ENCODE measurements at places on chromosomes 11 and 22.

DNA sequence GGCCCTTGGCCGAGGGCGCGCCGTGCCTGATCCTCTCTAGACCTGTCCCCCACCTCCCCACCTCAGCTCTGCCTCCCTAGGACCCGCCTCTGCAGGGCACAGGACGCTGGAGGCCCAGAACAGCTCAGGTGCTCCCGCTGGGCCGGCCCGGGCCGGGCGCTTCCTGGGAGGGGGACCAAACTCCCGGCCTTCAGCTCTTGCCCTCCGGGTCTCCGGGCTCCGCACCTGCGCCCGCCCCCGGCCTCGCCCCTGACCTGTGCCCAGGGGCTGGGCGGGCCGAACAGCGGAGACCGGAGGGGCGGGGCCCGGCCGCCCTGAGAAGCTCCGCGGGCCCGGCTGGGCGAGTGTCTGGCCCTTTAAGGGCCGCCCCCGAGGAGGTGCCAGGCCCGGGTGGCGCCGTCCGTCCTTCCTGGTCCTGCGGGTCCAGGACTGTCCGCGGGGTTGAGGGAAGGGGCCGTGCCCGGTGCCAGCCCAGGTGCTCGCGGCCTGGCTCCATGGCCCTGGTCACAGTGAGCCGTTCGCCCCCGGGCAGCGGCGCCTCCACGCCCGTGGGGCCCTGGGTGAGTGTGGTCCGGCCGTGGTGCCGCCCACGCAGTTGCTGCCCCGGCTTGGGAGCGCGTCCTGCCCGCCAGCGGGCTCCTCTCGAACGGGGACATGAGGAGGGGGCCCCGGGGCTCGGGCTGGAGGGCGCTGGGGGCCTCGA, at the start of gene SSH3:
Gene SSH3 (plus strand): TSS at position 399 of the 703 bp plus-strand sequence. CDS start 96 bp downstream, at position 495.
- DNase-seq, result no peak

DNA sequence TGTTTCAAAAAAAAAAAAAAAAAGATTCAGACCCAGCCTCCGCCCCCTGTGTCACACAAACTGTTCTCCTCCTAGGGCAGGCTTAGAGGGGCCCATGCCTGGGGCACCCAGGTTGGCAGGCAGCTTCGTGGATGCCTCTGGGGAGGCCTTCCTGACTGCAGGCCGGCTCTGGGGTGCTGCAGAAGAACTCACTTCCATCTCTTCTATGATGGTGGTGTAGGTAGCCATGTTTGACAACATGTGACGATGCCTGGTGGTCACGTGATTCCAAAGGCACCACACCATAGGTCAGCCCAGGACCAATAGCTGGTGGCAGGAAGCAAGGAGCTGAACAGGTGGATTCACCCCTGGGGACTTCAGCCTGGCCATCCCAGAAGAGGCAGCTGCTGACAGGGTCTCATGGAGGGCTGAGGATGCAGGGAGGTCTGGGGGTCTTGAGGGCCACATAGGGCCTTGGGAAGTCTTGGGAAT, 24.1 kb upstream of the CELSR1 start:
- DNase-seq, result no peak

- DNase-seq, result no peak
Observed at GRCh38 chr11:58613228-58613627, 9.2 kb upstream of the CNTF start.

DNA sequence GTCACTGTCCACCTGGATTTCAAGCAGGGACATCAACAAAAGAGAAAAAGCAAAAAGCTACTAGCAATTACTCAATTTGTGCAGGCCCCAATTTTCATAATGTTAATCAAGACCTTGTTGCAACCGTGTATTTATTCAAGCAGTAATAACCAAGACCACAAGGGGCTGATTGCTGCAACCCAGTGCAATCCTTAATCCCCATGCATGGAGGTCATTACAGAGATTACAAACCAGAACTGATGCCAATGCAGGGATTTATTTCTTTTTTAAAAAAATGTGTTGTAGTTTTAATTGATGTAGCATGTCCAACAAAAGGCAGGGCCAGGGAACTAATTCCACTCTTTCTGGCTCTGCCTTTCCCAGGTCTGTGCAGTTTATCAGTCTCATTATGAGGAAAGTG, 18.4 kb downstream of the TECTA start:
- no peak for DNase-seq

DNA sequence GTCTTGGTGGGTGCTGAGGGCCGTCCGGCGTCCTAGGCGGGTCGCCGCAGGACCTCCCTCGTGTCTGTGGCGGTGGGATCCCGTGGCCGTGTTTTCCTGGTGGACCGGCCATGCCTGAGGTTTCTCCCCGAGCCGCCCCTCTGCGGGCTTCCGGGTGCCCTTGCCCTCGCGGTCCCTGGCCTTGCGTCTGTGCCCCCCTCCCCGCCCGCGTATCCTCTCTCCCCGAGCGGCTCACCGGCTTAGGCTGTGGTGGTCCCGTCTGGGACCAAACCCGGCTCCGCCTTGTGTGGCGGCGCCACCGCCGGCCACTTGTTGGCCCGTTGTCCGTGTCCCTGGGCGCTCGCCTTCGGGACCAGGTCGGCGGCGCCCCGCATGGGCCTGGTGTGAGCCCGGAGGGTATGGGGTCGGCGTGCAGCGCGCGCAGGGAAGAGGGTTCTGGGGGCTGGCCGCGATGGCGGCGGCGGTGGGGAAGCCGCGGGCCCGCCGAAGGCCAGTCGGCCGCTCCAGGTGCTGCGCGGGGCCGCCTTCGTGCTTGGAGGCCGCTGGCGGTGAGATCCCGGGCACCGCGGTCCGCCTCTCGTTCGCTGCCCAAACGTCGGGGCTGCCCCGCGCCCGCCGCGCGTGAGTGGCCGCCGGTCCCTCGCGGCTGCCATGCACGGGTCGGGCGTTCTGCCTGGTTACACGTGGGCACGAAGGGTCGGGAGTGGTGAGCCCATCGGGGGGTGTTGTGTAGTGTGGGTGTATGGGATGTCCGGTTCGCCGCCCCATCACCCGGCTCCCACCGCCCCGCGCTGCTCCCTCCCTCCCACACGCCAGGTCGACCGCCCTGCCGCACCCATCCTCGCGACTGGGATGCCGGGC, 3899.1 kb upstream of the OR11H1 start:
- DNase-seq, result no peak

DNA sequence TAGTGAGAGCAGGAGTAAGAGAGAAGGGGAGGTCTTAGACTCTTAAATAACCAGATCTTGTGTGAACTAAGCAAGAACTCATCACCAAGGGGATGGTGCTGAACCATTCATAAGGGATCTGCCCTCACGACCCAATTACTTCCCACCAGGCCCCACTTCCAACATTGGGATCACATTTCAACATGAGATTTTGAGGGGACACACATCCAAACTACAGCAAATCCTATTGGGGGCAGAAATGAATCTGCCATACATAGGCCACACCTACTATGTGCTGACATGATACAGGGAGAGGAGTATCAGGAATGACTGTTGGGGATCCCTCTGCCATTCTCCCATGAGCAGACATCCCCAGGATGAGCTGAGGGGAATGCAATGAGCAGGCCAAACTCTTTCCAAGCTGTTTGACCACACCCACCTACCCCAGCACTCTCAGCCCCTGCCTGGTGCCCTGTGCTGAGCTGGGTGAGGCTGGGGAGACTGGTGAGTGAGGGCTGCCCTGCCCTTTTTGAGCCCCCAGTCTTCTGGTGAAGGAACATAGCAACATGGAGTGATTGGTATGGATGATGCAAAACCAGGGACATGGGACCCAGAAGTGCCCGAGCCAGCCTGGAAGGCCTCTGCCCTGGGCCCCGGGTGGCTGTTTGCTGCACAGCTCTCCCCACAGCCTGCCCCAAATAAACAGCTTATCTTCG, 1.2 kb upstream of the GTSE1 start:
- no peak for DNase-seq

- DNase-seq, result no peak
Observed at GRCh38 chr11:127656116-127656836, 655.7 kb upstream of the KIRREL3 start.

DNA sequence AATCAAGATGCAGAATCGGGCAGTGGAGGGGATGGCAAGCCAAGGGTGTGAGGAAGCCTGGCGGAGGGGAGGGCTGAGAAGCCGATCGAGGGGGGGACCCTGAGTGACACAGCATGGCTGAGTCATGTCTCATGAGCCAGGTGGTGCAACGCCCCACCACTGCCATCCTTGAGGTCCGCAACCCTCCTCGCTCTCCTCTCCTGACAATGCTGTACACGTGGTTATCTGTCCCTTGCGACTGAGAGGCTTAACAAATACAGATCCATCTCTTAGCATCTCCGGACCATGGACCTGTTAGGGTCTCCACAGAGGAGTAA, 14.2 kb downstream of the SLC22A12 start:
- DNase-seq, result no peak

DNA sequence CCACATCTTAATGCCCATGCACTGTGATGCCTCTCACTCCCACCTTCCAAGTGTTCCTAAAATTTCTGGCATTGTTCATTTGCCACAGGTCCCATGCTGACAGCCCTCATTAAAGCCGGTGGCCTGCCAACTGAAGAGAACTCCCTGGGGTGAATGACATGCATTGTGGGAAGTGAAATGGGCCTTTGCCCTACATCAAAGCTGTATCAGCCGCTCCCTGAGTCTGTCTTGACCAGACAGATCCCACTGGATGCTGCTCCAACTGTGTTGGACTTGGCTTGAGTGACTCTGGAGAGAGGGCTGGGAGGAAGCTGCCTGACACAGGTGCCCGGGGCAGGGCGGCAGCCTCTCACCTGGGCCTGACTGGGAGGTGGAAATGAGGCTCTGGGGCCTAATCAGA, 8.8 kb upstream of the SEC14L4 start:
- DNase-seq, result no peak

DNA sequence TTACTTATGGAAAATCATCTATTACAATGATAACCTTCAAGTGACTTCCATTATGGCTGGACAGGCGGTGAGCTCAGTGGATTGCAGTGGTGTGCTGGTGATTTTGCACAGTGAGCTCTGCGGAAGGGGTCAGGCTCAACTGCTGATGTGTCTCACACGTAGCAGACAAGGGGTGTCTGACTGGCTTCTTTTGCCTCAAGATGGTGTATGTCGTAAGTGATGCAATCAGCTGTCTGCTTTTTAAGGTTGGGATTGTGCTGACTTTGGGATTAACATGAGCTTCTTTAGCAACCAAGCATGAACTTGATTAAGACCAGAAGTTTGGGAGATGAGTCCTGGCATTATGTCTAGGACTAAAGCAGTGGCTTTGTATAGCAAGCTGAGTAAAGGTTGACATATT, 49.5 kb downstream of the POLD3 start:
- no peak for DNase-seq

DNA sequence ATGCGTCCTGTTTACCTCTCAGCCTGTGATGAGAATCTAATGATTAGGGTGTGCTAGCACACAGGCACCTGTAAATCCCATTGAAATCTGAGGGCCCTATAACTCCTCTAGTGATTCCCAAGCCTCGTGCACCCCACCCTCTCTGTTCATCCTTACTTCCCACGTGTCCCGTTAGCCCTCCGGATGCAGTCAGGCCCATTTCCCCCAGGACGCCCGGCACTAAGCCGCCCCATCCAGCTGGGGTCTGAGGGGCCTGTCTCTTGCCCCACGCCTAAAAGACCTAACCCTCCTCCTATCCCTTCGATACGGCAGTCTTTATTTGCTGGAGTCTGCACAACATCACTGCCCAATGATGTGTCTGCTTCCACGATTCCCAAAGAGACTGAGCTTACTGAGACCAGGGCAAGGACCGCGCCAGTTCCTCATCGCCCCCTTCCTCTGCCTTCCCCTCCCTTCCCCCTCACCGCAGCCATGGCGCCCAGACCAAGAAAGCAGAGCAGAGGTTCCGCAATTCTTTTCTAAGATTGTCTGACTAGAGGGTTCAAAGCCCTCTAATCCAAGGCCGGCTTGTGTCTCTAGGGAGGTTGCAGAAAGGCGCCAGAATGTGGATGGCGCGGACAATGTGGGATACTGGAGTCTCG, 1.1 kb upstream of the FADS2 start:
- DNase-seq, result no peak

- no peak for DNase-seq
Observed at GRCh38 chr22:19488884-19489843, 9.4 kb downstream of the CDC45 start.

GRCh38 chr22:33894515-33894914, 25.8 kb downstream of the LARGE1 start:
- DNase-seq, result no peak

- no peak for DNase-seq
Observed at GRCh38 chr11:27088353-27088752, 47.7 kb downstream of the BBOX1 start.

- no peak for DNase-seq
Observed at GRCh38 chr22:40451210-40451609, 80.8 kb downstream of the SGSM3 start.

DNA sequence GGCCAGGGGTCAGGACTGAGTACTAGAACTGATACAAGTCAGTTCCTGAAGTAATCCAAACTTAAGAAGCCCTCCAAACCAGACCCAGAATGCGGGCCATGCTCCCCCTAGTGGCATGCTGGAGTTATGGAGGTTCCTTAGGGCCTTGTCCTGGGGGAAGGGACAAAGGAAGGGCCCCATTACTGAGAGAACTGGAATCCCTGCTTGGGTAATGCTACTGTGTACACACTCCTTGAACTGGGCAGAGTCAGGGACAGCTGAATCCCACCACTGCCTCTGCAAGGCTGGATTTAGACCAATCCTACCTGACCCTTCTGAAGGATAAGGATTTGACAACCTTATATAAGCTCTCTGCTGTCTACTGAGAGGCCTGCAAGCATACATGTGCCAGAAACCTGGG, 97.3 kb upstream of the AKIP1 start:
- peak; percentile 43 for DNase-seq

- DNase-seq, result no peak
Observed at GRCh38 chr11:30025396-30026139, 8.7 kb upstream of the KCNA4 start.

GRCh38 chr11:92978271-92979111, 9.0 kb downstream of the MTNR1B start:
- no peak for DNase-seq

DNA sequence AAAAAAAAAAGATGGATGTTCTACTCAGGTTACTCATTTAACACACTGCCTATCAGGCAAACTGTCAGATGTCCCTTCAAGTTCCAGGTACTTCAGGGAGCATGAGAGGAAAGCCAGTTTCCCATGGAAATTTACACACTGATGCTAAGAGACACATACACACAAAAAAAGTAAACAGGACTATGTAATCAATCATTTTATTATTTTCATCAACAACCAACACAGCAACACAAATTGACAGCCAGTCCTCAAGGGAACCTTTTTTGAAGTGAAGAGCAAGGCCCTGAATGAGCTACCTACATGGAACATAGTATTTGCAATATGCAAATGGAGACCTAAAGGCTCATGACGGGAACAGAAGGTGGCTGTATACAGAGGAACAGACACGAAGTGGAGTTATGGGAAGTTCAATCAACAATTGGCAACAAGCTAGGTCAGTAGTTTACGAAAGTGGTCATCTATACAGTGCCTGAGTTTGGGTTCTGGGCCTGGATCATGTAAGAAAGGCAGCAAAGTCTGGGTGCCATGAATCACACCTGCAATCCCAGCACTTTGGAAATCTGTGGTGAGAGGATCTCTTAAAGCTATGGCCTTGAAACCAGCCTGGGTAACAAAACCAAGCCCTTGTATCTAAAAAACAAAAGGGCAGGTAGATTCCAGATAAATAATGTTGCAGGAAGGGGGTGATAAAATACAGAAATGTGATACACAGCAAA, 12.6 kb upstream of the WDR74 start:
- DNase-seq, result no peak
